ENCODE measurements at places on chromosomes 4 and X.

DNA sequence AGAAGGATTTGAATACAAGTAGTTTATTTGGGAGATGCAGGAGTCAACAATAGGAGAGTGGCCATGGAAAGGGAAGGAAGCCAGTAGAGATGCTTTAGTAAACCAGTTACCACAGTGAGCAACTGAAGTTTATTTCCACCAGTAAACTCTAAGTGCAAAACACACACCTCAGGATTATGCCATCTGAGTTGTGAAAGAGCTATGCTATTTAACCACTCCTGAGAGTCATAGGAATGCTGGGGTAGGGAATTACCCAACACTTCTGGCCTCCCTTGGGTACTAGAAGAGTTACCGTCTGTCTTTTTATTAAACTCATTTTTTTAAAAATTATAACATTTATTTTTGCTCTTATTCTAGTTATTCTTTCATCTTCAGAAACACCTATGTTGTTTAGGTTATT is 834.6 kb upstream of the AMOT start:
- no peak for DNase-seq

DNA sequence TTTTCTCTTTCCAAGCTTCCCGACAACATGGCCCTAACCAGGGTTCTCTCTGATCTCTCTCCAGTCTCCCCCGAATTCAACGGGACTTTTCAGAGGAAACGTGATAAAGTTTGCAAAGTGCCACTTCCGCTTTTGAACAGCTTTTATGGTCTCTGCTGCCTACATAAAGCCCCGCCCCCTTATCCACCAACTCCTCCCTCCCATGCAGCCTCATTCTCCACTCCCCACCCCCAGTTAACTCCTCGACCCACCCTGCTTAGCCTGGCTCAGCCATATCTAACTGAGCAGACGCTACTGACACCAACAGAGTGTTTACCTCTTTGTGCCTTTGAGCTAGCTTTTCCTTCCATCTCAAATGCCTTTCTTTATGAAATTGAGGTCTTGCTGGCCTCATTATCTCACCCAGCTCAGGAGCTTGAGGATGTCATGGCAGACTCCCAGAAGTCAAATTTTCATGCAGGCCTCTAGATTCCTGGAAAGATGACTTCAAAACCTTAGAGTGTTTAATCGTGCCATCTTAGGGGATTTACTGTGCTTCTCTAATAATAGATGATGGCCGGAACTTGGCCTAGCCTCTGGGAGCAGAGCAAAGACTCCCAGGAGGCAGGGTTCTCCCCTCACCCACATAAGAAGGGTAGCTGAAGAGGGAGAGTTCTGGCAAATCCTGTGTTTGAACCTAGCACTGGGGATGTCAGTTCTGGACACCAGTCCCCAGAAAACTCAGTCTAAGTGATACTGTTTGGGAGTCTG is 606.0 kb downstream of the BCOR start:
- DNase-seq = no peak

GRCh38 chrX:39616098-39616729 is 481.5 kb downstream of the BCOR start:
- DNase-seq = no peak

GRCh38 chr4:26821677-26822503 is 38.8 kb upstream of the STIM2 start:
- DNase-seq = no peak

- DNase-seq = no peak
Measured at GRCh38 chr4:140044337-140044902, 109.6 kb downstream of the MAML3 start.

GRCh38 chrX:130604882-130605281 is 203.1 kb downstream of the RBMX2 start:
- no peak for DNase-seq

- DNase-seq = no peak
Measured at GRCh38 chrX:46628460-46629371, 55.2 kb downstream of the CHST7 start.

- DNase-seq = peak; percentile 70
Measured at GRCh38 chrX:155767051-155767875, 113.9 kb upstream of the VAMP7 start.

DNA sequence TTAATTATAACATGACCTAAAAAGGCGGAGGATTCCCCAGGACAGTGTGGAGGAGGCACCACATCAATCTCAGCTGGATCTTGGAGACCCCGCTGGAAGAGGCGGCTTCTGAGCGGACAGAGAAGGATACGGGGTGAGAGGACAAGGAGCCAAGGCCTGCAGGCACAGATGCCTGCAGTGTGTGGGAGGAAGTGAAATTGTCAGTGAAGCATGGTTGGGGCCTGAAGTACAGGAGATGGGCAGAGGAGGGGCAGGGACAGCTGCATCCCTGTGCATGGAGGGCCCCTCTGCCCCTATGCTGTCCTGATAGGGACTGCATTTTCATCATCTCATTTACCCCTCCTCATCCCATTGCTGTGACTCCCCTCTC is 1.7 kb upstream of the SLC2A9 start:
- DNase-seq = no peak

DNA sequence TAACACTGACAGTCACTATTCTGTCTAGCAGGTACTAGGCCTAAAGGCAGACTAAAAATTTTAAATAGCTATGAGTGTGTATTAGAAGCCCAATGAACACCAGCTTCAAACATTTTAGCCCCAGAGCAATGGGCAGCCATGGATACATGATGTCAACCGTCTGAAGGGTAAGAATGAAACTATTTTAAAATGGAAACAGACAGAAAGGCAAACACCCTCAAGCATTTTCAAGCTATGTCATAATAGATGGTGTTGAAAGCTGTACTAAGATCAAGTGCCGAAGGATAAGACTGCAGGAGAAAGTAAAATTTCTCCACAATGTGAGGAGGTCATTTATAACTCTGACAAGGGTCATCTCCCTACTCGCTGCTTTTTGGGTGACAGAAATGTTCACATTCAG is 225.0 kb downstream of the COL25A1 start:
- DNase-seq = no peak

DNA sequence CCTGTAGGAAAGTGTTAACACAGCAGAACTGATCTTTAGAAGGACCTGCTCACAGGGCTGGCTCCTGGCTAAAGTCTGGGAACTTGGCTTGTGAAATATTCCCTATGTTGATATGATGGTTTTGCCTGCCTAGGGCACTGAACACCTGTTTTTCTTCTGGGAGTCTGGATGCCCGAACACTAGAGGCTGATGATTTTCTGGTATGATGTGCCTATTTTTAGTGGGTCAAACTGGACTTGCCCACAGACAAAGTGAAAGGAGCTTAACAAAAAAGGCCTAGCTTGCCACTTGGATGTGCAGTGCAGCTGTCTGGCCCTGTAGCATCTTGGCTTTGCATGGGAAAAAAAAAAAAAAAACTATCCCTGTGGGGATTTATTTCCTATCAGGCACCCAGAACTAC is 39.1 kb downstream of the ZNF674 start:
- no peak for DNase-seq
